ENCODE measurements at places on chromosomes 16 and 17.

GRCh38 chr16:88530051-88530857 lies 39.9 kb upstream of the ZC3H18 start:
- DNase-seq: no peak

- no peak for DNase-seq
Observed at GRCh38 chr17:29640413-29640812, 17.7 kb upstream of the CORO6 start.

DNA sequence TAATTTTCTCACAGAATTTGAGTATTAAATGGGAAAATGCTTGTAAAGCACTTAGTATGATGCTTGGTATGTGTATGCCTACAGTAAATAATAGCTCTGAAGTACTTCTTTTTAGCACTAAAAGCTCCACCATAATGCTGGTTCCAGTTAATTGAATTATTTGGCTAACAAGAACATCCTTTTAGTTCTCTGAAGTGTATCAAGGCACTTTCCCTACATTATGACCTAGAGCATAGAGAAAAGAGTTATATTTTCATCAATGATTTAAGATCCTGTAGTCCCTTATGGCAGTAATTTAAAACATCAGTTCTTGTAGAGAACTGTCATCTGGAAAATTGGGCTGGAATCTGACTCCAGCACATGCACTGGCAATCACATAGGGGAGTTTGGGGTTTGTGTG lies 21.9 kb upstream of the PHAF1 start:
- DNase-seq: no peak

DNA sequence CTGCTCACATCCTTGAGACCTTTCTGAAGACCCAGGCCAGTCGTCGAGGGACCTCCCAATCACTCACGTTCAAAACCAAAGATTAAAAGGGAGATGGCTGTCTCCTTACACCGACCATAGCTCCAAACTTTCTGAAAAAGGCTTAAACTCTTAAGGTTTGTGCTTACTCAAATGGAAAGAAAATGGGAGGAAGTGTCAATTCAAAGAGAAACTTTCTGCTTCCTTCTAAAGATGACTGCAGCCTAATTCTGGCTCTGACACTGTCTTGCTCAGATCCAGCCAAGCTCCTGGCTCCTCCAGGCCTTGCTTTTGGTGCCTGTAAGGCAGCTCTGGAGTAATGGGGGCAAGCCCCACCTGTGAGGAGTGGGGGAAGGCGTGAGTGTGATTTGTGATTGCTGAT lies 54.9 kb upstream of the WSB1 start:
- DNase-seq: no peak

DNA sequence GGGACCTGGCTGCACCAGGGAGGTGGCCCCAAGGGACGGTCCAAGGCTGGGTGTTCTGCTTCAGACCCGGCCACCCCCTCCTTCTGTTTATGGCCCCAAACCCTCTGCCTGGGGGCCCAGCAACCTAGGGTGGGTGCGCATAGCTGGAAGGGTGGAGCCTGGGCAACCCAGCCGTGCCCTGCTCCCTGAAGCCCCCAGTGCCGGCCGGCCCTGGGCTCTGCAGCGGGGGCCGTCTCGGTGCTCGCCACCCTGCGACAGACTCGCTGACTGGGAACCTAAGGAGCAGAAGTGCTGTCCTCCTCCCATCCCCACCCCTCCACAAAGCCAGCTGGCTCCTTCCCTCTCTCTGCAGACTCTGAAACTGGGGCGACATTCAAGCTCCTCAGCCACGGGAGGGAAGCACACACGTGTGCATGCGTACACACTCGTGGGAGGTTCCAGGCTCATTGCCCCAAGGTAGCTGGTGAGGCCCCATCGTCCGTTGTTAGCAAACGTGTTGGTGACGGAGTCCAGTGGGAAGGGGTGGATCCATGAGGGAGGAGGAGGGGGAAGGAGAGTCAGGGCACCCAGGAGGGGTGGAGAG lies 43.4 kb downstream of the ENGASE start:
- no peak for DNase-seq

GRCh38 chr17:36614933-36615332 lies 13.6 kb downstream of the MRM1 start:
- DNase-seq: no peak

DNA sequence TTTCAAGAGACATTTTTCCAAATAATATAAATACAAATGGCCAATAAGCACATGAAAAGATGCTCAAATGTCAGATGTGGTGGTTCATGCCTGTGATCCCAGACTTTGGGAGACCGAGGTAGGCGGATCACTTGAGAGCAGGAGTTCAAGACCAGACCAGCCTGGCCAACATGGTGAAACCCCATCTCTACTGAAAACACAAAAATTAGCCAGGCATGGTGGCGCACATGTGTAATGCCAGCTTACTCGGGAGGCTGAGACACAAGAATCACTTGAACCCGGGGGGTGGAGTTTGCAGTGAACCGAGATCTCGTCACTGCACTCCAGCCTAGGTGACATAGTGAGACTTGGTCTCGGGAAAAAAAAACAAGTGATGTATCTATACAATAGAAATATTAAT lies 2.9 kb upstream of the GALK1 start:
- DNase-seq: no peak

DNA sequence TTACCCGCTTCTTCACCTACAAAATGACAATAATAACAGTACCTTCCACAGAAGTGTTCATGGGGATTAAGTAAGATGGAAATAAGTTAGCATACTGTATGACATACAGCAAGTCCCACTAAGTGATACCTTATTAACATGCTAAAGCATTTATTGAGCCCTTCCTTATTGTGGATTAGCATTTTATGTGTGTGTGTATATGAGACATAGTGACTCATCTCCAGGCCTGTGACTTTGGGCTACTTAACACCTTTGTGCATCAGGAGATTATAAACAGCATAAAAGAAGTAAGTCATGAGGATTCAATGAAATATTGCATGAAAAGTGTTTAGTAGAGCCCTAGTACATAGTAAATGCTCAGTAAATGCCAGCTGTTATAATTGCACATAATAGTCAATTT lies 52.9 kb downstream of the CA10 start:
- no peak for DNase-seq

- no peak for DNase-seq
Observed at GRCh38 chr17:45313996-45314740, 2.7 kb downstream of the MAP3K14 start.
